A549 treated with AZD2906 at 1 μM for 4 hours (cell line): ENCODE measurements at places on chromosomes 1 and 21. TPM values are rescaled to one million over a fixed set of nuclear protein-coding genes. Genes with fewer than 3 reads are reported as not detected.

CRYBG2 gene
- 1.4 to 2.7 TPM (median 1.6 TPM) in 5 replicates for total RNA-seq

PKN2 gene
- total RNA-seq: 9.9 to 16.1 TPM (median 12.8 TPM) in 5 replicates

PRDM16 gene
- total RNA-seq: 0.15 to 0.49 TPM (median 0.18 TPM) in 5 replicates

SLC5A9 gene
- total RNA-seq: 0.05 TPM in 1 of 5 replicates, not detected in the others
